ENCODE measurements at places on chromosomes 11 and 22.

GRCh38 chr11:7457211-7457610, 28.1 kb upstream of the OLFML1 start:
- DNase-seq: peak; percentile 69

DNA sequence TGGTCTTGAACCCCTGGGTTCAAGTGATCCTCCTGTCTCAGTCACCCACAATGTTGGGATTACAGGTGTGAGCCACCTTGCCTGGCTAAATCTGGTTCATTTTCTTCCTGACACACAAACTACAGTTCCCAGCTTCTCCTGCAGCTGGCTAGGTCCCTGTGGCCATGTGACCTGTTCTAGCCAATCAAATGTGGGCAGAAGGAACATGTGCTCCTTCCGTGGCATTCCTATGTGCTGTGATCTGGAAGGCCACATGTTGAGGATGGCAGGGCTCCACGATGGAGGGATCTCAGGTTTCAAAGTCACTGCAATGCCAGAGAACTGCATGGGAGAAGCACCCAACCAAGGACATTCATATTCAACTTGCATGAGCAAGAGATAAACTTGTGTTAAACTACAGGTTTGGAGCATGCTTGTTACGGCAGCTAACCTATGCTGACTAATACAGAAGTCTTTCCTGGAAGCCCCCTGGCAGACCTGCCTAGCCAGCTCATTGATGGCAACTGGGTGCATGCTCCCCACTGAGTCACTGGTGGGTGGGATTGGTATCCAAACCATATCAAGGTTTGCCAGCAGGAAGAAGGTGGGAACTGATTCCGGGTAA, 86.0 kb downstream of the RPS6KA4 start:
- DNase-seq: peak; percentile 42

DNA sequence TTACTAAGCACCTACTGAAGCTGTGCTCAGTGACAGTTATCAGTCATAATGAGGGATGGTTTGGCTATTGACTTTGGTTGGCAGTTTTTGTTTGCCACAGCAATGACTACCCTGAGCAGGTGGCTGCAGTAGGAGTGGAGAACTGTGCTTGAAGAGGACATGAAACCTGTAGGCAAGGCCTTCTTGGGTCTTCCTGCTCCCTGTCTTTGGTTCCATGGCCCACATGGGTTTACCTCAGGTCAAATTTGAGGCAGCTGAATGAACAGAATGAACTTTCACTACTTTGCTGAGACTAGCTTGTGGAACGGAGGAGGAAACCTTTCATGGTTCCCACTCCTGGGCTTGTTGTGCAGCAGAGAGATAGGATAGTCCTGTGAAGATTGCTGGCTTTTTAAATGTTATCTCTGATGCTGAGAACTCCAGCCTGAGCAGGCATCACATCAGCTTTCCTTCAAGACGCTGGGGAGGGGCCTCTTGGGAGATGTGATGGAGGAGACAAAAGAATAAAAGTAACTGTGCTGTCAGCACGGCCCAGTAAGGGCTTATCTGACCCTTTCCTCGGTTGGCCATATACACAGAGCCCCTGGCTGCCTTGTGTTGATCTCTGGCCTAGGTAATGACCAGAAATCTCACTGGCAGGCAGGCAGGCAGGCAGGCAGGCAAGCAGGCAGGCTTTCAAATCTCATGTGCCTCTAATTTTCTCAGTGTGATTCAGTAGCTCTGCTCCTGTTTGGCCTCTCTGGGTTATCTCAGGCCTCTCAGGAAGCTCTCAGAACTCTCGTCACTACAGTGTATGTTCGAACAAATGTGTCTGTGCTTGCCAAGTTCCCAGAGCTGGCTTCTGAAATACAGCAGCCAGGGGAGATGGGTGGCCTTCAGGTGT, 12.0 kb downstream of the STIM1 start:
- no peak for DNase-seq

- no peak for DNase-seq
These were observed 105.7 kb downstream of the TSPAN18 start for GRCh38 chr11:44832452-44832851.

- peak; percentile 85 for DNase-seq
These were observed 12.7 kb upstream of the TREH start for GRCh38 chr11:118691926-118692830.

GRCh38 chr11:19816040-19816439, 103.4 kb downstream of the NAV2 start:
- DNase-seq: no peak

DNA sequence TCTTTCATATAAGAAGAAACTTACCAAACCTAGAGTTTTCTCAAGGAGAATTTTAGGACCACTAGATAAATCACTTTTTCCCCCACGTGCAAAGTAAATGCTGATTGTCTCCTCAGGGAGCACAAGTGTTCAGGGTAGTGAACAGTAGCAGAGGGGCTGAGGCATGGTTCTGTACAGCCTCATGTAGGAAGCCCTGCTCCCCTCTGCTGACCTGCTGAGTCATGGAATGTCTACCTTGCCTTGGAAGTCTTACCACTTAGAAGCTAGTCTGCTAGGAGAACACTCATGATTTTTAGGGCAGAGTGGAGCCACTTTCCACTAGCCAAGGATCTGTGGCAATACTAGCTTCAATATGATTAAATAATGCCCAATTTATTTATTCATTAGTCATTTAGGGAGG, 2120.6 kb upstream of the RAG2 start:
- DNase-seq: peak; percentile 6

GRCh38 chr11:44005063-44005701, 42.6 kb upstream of the ACCSL start:
- no peak for DNase-seq

DNA sequence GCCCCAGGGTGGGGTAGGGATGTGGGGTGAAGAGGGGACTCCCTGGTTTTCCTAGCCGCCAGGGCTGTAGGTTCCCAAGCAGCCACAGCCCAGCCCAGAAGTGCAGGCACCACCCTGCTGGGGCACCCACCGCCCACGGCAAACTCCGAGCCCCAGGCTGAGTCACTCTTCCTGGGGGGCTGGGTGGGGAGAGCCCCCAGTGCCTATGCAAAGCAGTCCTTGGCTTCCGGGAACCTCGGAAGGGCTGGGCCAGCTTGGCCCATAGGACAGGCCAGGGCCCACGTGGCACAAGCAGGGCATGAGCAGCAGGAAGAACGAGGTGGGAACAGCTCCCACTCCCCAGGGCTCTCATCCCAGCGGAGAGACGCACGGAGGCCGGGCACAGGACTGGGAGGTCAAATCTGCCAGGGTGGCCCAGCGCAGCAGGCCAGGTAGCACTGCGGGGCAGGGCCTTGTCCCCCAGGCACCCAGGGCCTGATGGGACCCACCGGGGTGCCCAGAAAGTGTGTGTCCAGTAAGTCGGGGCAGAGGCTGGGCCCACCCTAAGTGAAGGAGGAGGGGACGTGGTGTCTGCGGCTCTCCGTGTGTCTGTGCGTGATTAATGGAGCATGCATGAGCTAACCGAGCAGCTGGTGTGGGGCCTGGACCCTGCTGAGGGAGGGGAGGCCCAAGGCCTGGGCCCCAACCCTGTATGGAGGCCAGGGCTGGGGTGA, 4.6 kb upstream of the IL17REL start:
- peak; percentile 24 for DNase-seq

DNA sequence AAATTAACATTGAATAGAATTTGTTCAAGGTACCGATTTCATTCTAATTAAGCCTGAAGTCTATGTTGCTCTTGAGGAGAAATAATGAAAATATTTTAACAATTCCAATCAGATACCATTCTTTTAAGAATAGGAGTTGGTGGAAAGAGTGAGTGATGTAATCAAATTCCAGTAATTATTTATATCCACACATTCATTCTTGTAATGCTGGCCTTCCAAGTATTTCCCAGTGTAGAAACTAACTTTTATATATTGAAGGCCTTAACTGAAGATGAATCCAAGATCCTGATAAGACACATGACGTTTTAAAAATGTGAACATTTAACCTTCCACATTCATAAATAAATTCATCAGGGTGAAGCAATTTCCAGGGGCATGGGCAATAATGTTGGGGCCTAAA, 36.6 kb upstream of the PAX6 start:
- no peak for DNase-seq

DNA sequence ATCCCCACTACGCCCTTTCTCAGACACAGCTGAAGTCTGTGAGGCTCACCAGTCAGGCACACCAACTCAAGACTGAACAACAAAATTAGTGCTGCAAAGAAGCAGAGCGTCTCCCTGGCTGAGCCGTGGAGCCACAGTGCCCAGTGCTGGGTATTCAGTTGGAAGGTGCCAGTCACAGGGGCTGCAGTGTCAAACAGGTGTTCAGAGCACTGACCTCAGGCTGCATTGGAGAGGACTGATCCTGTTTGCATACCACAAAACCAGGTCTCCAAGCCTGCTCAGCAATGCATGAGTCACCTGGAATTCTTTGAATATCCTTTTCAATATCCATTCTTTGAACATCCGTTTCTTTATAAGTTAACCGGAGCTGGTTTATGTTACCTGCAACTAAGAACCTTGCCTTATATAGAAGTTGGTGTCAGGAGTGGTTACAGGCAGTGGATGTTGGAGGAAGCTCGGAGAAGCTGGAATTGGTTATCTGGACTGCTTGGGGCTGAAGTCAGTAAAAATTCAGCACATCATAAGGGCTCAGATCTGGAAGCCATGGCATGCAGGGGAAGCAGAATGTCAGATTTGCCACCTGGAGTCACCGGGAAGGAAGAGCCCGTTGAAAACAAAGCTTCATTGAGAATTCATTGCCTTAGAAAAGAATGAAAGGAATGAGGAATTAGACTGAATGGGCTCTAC, 30.3 kb downstream of the PDGFB start:
- peak; percentile 77 for DNase-seq

GRCh38 chr22:49017482-49018329, 810.0 kb downstream of the BRD1 start:
- DNase-seq: no peak

DNA sequence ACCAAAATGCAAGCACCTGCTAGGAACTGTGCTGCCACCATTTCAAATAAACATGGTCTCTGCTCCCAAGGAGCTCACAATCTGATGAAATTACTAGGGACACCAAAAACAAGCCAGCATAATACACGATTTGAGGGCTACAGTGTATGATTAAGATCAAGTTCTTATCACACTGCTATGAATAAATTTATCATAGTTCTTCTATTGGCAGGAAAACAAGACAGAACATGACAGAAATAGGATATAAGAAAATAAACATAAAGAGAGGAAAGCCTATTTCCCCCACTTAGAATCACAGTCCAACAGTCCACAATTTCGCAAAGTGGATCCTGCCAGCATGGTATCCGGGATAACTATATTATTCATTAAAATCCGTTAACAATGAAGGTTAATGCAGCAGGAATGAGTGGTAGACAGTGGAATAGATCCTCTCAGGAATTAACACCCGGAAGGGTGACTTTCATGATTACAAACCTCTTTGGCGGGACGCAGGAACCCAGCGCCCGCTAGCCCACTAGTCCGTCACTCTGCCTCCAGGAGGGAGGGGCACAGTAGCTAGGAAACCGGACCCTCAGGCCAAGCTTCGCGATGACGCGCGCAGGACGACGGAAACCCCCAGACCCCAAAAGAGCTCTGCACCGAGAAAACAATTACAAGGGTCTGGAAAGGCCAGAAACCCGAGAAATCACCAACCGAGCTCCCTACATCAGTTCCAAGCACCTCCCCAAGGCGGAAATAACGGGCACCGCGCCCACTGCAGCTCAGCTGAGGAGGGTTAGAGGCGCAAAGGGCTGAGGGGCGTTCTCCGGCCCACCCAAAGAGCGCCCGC, 607 bp downstream of the CCDC82 start:
- DNase-seq: peak; percentile 2

- DNase-seq: no peak
These were observed 13.7 kb upstream of the DEPDC7 start for GRCh38 chr11:33001751-33002542.

DNA sequence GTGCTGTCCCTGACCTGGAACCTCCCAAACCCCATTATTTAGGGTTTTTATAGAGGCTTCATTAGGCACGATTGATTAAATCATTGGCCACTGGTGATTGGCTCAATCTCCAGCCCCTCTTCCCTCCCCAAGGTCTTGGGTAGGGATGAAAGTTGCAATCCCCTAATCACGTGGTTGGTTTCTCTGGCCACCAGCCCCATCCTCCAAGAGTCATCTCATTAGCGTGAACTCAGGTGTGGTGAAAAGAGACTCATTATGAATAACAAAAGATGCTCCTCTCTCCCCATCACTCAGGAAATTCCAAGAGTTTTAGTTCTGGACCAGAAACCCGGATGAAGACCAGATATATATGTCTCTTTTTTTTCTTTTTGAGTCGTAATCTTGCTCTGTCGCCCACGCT, 7.6 kb upstream of the MARK2 start:
- no peak for DNase-seq

GRCh38 chr11:67534070-67534679, 10.9 kb upstream of the CABP2 start:
- DNase-seq: no peak
